ENCODE measurements at places on chromosomes 2 and 18.
A peak's percentile ranks its signal among the peaks of the same experiment; 100 is the strongest.

- no peak for DNase-seq
Observed at GRCh38 chr2:215717501-215718381, 281.9 kb upstream of the FN1 start.

DNA sequence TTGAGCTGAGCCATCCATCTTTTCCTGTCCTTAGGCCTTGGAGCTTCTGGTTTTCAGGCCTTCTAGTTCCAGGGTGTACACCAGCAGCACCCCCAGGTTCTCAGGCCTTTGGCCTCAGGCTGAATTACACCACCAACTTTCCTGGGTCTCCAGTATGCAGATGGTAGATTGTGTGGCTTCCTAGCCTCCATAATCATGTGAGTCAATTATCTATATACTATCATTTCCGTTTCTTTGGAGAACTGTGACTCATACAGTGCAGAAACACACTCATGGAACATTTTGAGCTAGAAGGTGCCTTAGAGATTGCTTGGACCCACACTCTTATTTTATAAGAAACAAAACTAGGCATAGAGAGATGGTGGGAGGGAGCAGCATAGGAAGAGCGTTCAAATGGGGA is 167.4 kb downstream of the NCK2 start:
- DNase-seq: no peak

GRCh38 chr2:237500681-237501424 is 13.8 kb downstream of the MLPH start:
- DNase-seq: no peak

DNA sequence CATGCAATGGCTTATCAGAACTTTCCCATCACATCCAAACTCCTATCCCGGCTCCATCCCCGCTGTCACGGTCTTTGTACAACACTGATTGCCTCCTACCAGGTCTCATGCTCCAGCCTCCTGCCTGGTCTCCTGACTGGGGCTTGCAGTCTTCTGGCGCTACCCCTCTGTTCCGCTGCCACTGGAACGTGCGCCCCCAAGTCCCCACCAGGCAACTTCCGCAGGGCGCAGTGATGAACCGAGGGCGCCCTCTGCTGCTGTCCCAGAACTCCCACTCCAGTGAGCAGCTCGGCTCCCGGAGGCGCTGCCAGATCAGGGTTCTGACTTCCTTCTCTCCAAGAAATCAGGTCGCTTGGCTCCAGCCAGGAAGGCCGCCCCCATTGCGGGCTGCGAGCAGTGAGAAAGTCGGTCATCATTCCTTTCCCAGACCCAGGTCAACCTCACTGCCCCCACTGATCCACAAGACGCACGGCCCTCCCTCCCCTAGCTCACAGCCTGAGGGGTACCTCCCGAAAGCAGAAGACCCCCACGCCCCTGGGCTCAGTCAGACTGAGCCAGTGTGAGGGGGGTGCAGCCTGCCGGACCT is 43.9 kb upstream of the RAB11FIP5 start:
- peak; percentile 31 for DNase-seq

- DNase-seq: peak; percentile 75
Observed at GRCh38 chr2:191051825-191052778, 38.1 kb upstream of the STAT1 start.

GRCh38 chr2:170361090-170361936 is 183.4 kb downstream of the MYO3B start:
- peak; percentile 67 for DNase-seq

GRCh38 chr2:61044636-61045035 is 21.0 kb upstream of the SANBR start:
- no peak for DNase-seq

GRCh38 chr2:27105981-27106380 is 12.9 kb downstream of the CGREF1 start:
- no peak for DNase-seq

DNA sequence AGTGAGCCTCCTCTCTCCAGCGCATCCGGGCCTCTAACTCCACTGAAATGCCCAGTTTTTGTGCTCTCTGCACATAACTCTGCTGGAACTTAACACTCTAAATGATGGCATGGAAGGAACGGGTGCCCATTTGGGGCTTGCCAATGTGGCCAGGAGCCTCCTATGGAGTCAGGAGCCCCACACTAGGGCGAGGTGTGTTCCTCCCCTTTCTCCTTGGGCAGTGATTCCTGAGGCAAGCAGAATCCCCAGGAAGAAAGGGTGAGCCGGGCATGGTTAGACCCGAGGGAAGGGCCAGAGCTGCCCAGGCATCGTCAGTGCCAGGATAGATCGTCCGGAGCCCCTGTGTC is 63.0 kb downstream of the DDX1 start:
- DNase-seq: no peak

DNA sequence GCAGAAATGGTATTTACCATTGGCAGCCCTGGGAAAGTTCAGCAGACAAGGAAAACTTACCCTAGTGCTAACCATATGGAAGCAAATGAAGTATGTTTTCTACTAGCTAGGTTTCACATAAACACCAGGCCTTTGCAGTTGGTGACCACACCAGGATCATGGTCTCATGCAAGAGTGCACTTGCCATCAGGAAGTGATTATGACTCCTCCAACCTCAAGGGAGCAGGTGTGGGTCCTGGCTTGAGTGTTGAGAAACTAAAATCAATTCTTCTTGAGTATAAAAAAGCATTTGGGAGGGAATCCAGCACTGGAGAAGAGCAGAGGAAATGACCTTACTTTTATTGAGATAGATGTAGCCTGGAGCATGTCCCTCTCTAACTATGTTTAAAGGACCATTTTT is 56.8 kb upstream of the SPAG16 start:
- DNase-seq: no peak

- DNase-seq: no peak
Observed at GRCh38 chr2:237256887-237257286, 157.1 kb downstream of the COL6A3 start.

DNA sequence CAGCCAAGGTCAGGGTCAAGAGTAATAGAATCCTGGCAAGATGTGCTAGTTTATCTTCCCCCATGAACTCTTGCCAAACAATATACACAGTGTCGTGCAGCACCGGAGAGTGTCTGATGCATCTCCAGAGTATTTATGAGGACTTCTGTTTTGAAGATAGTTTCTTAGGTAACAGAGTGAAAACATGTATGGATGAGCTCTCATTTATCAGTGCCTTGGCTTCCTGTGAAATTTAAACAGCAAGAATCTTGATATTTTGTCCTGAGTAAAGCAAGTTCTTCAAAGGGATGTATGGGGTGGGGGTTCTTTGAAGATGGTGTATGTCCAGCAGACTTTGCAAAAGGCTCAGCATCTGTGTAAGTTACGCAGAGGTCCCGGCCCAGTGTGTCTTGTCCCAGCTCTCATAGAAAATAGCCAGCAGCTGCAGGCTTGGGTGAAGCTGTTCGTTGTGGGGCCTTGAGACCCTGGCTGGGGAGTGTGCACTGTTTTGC is 361.0 kb upstream of the NT5C1B start:
- peak; percentile 17 for DNase-seq

DNA sequence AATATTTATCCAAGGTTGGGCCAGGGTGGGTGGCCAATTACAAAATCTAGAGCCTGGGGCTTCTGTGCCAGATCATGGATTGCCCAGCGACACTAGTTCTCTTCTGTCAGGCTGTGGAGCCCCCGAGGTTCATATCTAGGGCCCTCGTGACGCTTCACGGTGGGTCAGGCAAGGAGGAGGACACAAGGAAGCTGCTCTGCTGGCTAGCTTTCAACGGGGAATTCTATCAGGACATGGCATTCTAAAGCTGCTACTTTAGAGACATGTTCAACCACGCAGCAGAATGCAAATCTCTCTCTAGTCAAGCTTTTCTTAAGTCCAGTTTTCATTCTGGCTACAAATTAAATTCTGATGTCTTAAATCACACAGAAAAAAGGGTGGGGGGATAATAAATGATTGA is 180.2 kb downstream of the THADA start:
- no peak for DNase-seq

GRCh38 chr2:237350597-237350996 is 63.4 kb downstream of the COL6A3 start:
- no peak for DNase-seq

DNA sequence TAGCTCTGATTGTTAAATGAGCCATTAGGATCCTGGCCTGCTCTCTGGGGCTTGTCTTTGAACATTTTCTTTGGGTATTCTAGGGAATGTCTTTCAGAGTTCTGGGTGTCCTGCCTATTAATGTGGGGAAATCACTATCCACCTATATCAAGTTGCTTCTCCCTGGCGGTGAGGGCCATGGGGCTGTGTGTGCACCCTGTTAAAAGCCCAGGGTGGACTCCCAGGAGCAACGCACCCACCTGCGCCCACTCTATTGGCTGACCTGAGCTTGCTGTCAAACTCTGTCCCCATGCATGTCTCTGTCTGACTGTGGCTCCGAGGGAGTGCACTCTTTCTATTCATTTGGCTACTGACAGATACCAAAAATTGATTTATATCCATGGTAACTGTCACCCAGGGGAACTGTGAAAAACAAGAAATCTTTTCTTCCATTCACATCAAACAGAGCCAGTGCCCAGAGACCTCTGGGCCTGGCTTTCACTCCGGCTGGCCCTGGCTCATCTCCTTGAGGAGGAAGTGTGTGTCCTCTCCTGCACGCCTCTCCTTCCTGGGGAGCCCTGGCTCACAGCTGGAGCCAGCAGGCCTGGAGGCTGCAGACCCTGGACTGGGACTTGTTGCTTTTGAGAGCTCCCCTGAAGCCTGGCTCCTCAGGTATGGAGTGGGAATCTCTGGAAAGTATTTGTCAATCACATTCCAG is 10.5 kb upstream of the TOGARAM2 start:
- no peak for DNase-seq

DNA sequence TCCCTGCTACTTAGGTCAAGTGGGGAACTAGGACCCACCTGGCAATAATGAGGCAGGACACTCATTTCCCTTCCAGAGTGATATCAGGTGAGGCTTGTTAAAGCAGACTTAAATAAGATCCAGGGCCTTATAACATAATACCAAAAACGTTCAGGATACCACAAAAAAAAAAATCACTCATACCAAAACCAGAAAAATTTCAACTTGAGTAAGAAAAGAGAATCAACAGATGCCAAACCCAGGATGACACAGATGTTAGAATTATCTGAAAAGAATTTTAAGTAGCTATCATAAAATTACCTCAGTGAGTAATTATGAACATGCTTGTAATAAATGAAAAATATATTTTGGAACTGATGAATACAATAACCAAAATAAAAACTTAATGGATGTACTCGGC is 255.6 kb upstream of the OSR1 start:
- no peak for DNase-seq

DNA sequence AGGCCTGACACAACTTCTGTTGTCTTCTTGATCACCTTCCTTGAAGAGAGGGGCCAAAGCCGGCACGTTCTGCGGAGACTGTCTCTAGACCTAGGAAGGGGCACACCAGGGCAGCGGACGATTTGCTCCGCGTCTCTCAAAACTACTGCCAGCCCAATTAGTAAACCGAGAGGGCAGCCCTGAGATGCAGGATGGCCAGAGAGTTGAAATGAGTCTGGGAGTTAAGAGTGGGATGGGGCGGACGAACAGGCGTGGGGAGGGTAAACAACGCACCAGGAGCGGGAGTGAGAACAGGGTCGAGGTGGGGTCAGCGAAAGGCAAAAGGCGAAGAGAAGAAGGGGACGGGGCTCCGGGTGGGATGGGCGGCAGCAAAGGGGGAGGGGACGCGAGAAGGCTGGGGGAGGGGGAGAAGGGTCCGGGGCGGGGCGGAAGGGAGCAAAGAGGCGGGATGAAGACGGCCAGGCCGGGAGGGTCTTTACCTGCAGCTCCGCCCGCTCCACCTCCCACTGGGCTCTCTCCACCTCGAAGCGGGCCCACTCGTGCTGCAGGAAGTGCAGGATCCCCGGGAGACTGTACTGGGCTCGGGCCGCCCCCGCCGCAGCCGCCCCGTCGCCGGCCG is 476 bp downstream of the STRN start:
- peak; percentile 37 for DNase-seq

DNA sequence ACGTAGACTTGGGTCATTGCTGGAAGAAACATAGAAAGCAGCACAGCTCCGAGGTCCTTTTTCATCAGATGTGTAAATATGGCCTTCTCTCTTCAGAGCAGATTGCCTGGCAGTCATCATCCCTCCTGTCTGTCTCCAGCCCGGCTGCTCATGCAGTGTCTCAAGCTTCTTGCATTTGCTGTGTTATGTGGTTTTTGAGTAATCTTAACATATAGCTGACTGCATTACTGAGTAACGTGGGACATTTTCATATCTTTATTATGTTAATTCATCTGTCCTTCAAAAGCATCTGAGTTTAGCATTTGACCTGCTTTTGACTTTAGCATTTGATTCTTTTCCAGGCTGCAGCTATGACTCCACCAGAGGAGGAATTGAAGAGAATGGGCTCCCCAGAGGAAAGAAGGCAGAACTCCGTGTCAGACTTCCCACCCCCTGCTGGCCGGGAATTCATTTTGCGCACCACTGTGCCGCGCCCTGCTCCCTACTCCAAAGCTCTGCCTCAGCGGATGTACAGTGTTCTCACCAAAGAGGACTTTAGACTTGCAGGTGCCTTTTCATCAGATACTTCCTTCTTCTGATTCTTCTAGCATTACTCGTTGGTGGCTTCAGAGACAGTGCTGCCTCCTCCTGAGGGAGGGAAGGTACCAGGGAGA is 116.2 kb downstream of the RAB3GAP1 start:
- DNase-seq: no peak

GRCh38 chr18:79852561-79853302 is 55.0 kb downstream of the KCNG2 start:
- no peak for DNase-seq

DNA sequence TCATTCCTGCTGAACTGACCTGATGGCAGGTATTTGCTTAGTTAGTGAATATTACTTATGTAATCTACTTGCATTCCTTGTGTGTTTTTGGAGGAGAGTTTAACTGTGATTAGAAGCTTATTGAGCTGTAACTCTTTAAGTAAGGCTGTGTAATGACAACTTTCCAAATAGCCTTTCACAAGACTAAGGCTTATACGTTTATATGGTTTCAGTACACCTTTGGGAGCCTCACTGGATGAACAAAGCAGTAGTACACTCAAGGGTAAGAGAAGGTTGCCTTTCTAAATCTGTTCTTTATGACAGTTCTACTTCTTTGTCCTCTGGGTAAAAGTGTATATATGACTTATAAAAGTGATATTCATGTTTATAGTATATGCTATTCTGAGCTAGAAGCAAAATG is 4.3 kb downstream of the ITPRID2 start:
- DNase-seq: no peak

DNA sequence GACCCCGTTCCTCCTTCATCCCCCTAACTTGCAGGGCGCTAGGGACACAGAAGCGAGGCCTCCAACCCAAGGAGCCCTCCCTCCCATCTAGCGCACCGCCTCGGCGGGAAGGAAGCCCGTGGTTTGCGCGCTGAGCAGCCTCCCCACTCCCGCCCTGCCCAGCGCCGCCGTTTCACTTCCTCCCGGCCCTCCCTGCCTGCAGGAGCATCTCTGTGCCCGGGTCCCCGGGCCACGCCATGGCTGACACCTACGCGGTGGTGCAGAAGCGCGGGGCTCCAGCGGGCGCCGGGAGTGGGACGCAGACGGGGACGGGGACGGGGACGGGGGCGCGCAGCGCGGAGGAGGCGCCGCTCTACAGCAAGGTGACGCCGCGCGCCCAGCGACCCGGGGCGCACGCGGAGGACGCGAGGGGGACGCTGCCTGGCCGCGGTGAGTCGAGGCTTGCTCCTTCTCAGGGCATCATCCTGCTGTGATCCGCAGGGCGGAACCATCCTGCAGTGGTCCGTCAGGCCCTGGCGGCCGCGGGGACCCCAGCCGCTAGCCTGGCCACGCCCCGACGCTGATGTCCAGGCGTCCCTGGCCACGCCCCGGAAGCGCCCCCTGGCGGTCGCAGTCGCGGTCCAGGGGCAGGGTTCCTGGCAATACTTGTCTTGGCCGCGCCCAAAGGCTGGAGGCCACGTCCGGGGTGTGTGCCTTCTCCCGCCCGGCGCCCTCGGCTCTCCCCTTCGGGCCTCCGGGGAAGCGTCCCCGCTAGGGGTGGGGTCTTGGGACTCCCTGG is 16.4 kb downstream of the PTPN18 start:
- peak; percentile 89 for DNase-seq
